Psoas muscle (tissue), 8 donors: ENCODE measurements at places on chromosomes 7 and 10.

DNA sequence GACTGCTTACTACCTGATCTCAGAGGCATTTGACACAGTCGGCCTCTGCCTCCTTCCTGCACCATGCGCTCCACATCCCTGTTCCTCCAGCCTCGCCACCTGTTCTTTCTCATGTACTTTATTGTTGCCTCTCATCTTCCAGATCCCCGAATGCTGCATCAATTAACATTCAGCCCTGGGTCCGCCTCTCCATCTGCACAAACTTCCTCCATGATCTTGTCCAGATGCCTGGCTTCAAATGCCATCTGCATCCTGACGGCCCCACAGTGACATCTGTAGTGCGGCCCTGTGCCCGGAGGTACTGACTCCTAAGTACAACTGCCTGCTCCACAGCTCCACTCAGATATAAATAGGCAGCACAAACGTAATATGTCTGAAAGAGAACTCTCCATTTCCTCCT, 51.2 kb upstream of the STK17A start:
- H3K36me3 ChIP-seq, result no peaks in the 10 kb centered on the region
- no peak for DNase-seq
- H3K27ac ChIP-seq, result no peak overlapping the region
- H3K4me1 ChIP-seq, result no peaks in the 10 kb centered on the region

DNA sequence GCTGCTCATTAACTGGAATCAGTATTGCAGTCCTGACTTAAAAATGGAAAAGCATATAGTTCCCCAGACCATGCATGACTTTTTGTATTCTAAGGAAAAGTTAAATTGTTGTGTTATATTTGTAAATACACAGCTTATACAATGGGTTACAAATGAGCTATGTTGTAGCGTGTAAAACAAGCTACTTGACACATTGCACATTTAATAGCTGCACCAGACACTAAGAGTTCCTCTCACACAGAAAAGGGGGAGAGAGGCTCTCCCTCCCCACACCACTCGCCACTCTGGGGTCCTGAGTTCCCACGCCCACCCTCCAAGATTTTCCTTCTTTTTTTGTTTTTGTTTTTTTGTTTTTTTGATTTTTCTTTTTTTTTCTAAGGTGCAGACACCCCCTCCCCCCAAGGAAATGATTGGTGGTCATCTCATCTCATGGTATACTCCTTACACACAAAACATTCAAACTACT, 6.3 kb downstream of the KLF6 start:
- DNase-seq, result no peak
- H3K4me3 ChIP-seq, result peak overlapping the region; percentile 95
- H3K36me3 ChIP-seq, result no peaks in the 10 kb centered on the region
- H3K27ac ChIP-seq, result peak overlapping the region; percentile 100
- peaks cover 68% of the 10 kb centered on the region for H3K4me1 ChIP-seq

DNA sequence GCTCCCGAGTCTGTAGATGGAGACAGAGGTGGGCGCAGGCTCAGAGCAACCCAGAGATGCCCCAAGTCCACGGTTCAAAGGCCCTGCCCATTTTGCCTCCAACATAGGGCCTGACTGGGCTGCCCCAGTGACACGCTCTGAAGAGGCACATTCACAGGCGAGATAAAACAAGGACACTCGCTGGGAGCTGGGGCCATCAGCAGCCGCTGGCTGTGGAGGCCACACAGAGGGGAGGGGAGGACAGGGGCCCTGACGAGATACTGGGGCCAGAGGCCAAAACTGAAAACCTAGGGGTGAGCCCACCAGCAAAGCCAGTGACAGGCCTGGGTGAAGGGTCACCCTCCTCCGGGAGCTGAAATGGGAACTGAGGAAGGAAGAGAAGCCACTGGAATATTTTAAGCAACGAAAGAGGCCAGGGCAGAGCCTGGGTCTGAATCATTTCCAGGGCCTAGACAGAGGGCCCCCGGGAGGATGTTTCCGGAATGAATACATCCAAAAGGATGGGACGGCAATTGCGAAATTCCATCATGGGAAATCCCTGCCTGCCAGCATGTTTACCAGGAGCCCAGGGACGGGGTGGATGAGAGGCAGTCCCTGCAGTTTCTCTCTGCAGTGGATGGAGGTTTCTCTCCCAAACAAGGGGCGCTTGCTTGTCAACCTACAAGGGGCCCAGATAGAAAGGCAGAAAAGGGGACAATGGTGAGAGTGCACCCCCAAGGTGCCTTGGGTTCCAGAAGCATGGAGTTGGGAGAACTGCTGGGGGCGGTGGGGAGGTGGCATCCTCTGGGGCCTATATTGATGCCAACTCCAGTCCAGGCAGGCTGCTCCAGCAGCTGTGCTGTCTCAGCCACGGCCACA, 29.0 kb upstream of the HSPA12A start:
- H3K27me3 ChIP-seq, result no peaks in the 10 kb centered on the region
- no peak overlapping the region for H3K4me3 ChIP-seq
- H3K36me3 ChIP-seq, result no peaks in the 10 kb centered on the region
- H3K4me1 ChIP-seq, result no peaks in the 10 kb centered on the region
- DNase-seq, result peak; percentile 81

DNA sequence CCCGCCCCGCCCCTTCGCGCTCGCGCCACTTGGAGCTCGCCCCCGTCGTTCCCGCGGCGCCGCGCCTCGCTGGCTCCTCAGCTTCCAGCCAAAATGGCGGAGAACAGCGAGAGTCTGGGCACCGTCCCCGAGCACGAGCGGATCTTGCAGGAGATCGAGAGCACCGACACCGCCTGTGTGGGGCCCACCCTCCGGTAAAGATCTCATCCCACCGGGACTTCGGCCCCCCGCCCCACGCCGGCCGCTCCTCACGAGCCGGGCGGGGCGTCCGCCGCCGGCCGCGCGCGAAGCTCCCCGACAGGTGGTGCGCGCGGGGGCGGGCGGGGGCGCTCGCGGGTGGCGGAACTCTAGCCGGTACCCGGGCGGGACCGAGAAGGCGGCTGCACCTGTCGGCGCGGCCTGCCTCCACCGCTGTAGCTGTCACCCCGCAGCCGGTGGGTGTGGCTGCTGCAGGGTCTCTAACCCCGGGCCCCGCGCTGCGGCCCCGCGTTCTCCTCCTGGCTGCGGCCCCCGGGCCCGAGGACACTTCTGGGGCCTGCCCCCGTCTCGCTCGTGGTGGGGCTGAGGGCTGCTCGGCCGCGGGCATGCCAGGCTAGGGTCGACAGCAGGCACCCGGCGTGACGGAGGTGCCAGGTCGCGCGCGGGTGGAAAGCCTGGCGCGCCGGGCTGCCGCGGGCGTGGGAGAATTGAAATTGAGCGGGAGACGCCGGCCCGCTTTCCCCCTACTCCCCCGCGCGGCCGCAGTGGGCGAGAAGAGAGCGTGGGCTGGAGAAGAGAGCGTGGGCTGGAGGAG, at the start of gene EXOC6:
Gene EXOC6 (plus strand): TSS at position 80 of the 793 bp plus-strand sequence. CDS start 14 bp downstream, at position 94.
- peak within 1 kb of the TSS; percentile 96 for H3K27ac ChIP-seq
- peaks cover 14% of the 10 kb centered on the region for H3K4me1 ChIP-seq
- H3K4me3 ChIP-seq, result peak within 1 kb of the TSS; percentile 84
- H3K27me3 ChIP-seq, result no peaks in the 10 kb centered on the region
- no peaks in the 10 kb centered on the region for H3K36me3 ChIP-seq

DNA sequence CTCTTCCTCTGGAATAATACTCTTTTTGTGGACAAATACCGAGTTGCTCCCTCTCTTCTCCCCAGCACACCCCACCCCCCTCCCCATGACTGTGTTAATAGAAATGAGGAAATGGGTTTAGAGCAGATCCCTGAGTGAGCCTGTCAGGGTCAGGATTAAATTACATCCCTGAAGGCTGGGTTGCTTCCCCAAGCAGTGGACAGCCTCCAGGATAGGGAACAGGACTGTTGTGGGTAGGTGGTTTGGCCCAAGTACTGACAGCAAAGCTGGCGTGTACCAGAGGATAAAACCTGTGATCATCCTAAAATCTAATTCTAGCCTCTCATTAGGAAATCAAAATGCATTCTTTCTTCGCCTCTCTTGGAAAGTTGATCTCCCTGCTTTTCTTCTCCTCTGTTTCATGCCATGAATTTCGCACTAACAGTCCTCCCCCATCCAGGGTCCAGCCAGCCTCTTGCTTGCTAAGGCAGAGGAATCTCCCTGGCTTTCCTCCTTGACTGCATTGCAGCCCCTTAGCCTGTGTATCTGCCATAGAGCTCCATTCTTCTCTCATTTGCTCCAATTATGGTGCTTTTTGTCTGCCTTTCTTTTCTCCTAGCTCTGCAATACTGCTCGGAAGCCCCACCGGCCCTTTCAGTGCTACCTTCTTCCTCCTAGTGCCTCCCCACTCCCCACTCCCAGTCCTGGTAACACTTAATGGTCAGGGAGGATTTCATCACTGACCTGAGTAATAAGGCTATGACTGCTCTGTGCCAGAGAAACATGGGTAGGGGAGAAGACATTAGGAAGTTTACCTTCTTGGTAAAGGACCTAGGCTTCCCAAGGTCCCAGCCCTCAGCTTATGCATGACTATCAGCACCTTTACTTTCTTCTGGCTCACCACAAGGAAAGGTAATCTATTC, 8.4 kb downstream of the LRRC4 start:
- no peak overlapping the region for H3K4me3 ChIP-seq
- no peak for DNase-seq
- peaks cover 6% of the 10 kb centered on the region for H3K4me1 ChIP-seq
- no peaks in the 10 kb centered on the region for H3K27me3 ChIP-seq
- H3K27ac ChIP-seq, result no peak overlapping the region

GRCh38 chr7:48742079-48742798, 182.1 kb upstream of the CDC14C start:
- no peaks in the 10 kb centered on the region for H3K4me1 ChIP-seq
- no peak overlapping the region for H3K27ac ChIP-seq
- no peaks in the 10 kb centered on the region for H3K36me3 ChIP-seq
- no peaks in the 10 kb centered on the region for H3K27me3 ChIP-seq
- DNase-seq, result no peak

DNA sequence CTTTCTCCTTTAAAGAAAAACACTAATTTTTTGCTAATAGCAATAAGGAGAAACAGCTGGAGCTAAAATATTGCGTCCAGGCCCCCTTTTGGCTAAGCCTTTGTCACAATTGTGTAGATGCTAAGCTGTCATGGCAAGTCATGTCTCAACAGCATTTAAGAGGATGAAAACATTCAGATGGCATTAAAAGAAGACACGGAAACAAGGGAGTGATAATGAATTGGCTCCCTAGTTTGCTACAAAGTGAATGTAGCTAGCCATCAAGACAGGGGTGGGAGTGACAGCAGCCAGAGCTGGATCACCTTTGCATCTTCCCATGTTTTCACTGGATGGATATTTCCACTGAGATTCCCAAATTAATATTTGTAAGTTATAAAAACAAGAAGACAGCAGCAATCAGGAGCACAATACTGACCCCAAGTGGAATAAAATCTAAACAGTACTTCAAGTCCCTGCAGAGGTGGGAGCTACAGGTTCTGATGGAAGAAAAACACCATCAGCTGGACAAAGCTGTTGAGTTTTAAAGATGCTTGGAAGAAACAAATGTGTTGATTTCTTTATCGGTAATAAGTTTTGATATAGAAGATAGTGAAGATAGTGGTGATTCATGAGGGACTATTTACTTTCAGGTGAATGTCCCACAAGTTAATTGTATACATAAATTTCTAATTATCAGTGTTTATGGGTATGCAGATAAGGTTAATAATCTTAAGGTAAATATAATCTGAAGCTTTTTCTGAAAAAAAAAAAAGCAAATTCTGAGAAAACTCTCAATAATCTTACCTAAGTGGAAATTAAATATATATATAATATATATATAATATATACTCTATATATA, 129.4 kb downstream of the SLC16A9 start:
- no peaks in the 10 kb centered on the region for H3K36me3 ChIP-seq
- H3K4me3 ChIP-seq, result no peak overlapping the region
- no peaks in the 10 kb centered on the region for H3K27me3 ChIP-seq
- H3K4me1 ChIP-seq, result no peaks in the 10 kb centered on the region
